ENCODE measurements at places on chromosomes 6 and 20. TPM values are rescaled to one million over a fixed set of nuclear protein-coding genes. Genes with fewer than 3 reads are reported as not detected.
A peak's percentile ranks its signal among the peaks of the same experiment; 100 is the strongest.

SNAP91 gene
- not detected for total RNA-seq

DNA sequence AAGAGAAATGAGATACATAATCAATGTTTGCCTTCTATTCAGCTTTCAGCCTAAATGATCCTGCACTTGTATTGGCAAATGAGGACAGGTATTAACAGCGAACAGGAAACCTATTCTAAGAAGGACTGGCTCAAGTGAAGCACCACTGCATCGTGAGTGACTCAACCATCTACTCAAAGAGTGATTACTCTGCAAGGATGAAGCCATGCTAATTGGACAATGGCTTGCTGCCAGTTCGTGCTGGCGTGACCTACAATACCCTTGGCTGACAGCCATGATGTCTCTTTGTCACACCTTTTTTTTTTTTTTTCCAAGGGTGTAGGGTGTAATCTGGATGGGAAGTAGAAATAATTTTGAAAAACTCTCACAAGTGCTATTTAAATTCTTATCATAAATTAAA is 104.9 kb downstream of the GJA10 start:
- H3K4me1 ChIP-seq = no peaks in the 10 kb centered on the region
- H3K27ac ChIP-seq = peak overlapping the region; percentile 4
- H3K4me3 ChIP-seq = no peak overlapping the region
- no peaks in the 10 kb centered on the region for H3K36me3 ChIP-seq

DNA sequence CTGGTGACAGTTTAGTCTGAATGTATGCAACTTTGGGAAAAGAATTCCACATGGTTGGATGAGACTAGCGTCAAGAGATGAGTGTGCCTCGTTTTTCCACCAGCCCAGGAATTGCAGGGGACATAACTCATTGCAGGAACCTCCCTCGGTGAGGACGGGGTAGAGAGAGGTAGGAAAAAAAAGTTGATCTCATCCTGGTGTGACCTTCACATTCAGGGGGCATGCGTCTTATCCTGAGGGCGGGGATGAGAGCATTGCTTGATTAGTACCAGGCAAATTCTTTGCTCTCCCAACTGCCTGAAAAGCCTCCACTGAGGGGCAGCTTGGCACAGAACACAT is 11.8 kb downstream of the TLDC2 start:
- peaks cover 4% of the 10 kb centered on the region for H3K4me1 ChIP-seq
- H3K27ac ChIP-seq = no peak overlapping the region
- DNase-seq = no peak
- no peak overlapping the region for H3K4me3 ChIP-seq
- H3K27me3 ChIP-seq = no peaks in the 10 kb centered on the region

GRCh38 chr6:162217811-162218493 is 509.6 kb downstream of the PRKN start:
- H3K4me3 ChIP-seq = no peak overlapping the region
- H3K4me1 ChIP-seq = no peaks in the 10 kb centered on the region
- no peak overlapping the region for H3K27ac ChIP-seq

- no peaks in the 10 kb centered on the region for H3K4me1 ChIP-seq
- no peaks in the 10 kb centered on the region for H3K36me3 ChIP-seq
- H3K4me3 ChIP-seq = no peak overlapping the region
- no peak for DNase-seq
Measured at GRCh38 chr6:132087391-132087790, 136.2 kb upstream of the CCN2 start.

DNA sequence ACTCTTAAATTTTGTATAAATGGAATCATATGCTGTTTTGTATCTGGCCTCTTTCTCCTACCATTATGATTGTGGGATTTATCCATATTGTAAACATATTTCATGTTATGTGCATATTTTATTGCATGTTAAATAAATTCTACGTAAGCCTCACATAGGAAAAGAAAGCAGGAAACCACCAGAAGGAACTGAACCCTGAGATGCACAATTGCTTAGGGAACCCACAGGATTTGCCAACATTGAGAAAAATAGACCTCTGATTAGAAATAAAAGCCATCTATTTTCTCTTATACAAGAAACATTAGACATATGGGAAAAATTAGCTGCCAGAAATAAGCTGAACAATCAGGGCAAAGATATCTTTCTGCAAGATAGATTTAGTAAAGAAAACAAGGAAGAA is 111.2 kb upstream of the CARMIL1 start:
- H3K27ac ChIP-seq = no peak overlapping the region
- no peak for DNase-seq
- no peaks in the 10 kb centered on the region for H3K4me1 ChIP-seq
- H3K36me3 ChIP-seq = no peaks in the 10 kb centered on the region
- H3K27me3 ChIP-seq = no peaks in the 10 kb centered on the region

WDR46 gene
- 77.2 TPM for total RNA-seq

LINC00237 gene
- not detected for total RNA-seq

DNA sequence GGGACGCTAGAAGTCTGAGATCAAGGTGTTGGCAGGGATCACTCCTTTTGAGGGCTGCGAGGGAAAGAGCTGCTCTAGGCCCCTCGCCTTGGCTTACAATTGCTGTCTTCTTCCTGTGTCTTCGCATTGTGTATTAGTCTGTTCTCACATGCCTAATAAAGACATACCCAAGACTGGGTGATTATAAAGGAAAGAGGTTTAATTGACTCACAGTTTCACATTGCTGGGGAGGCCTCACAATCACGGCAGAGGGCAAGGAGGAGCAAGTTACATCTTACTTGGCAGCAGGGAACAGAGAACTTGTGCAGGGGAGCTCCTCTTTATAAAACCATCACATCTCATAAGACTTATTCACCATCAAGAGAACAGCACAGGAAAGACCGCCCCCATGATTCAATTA is 102.5 kb upstream of the ASF1A start:
- no peak for DNase-seq
- H3K4me3 ChIP-seq = no peak overlapping the region
- no peaks in the 10 kb centered on the region for H3K27me3 ChIP-seq
- no peaks in the 10 kb centered on the region for H3K36me3 ChIP-seq
- H3K4me1 ChIP-seq = peaks cover 7% of the 10 kb centered on the region

GRCh38 chr6:159590835-159591234 is 102.2 kb downstream of the SOD2 start:
- H3K27ac ChIP-seq = no peak overlapping the region
- H3K4me1 ChIP-seq = no peaks in the 10 kb centered on the region
- H3K4me3 ChIP-seq = no peak overlapping the region
- DNase-seq = no peak
- H3K36me3 ChIP-seq = no peaks in the 10 kb centered on the region
- no peaks in the 10 kb centered on the region for H3K27me3 ChIP-seq

SLC17A9 gene
- 44.6 TPM for total RNA-seq

SLCO4A1 gene
- total RNA-seq = 79.2 TPM

SLC17A3 gene
- not detected for total RNA-seq

DNA sequence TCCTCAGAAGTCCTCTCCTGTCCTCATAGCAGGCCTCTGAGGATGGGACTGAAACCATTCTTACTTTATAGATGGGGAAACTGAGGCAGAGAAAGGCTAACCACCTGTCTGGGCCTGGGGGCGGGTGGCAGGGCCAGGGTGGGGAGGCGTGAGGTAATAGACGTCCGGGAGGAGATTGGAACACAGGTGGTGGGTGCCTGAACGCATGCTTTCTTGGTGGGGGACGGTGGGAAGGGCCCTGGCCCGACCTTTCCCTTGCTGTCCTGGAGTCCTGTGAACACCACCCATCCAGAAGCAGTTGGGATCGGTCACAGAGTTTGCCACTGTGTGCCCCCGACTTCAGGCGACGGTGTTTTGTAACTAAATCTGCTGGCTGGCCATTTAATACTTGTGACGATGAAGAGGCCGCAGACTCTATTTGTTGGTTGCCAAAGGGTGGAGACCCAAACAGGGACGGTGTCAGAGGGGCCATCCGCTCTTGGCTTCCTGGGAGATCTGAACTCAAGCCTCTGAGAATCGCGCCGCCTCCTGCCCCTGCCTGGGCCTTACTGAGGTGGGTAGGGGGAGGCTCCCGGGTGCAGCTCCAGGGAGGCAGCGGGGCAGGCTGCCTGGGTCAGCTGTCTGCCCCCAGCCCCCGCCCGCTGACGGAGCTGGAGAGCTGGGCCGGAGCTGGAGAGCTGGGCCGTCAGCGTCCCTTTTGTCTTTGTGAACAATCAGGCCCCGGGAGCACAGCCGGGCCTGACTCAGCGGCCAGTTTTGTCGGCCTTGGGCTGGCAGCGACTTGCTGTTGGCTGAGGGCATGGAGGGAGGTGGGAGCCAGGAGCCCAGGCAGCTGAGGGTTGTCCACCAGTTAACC is 4.1 kb downstream of the RBM38 start:
- peaks cover 77% of the 10 kb centered on the region for H3K4me1 ChIP-seq
- no peak overlapping the region for H3K4me3 ChIP-seq
- peak overlapping the region; percentile 97 for H3K27ac ChIP-seq
- peaks cover 6% of the 10 kb centered on the region for H3K36me3 ChIP-seq
- DNase-seq = no peak
- H3K27me3 ChIP-seq = no peaks in the 10 kb centered on the region

RSPH9 gene
- 0.15 TPM for total RNA-seq

PNPLA1 gene
- 0.32 TPM for total RNA-seq

OLIG3 gene
- not detected for total RNA-seq

OPRL1 gene
- total RNA-seq = 7.3 TPM

- no peak overlapping the region for H3K4me3 ChIP-seq
- no peak for DNase-seq
- no peaks in the 10 kb centered on the region for H3K27me3 ChIP-seq
- H3K27ac ChIP-seq = no peak overlapping the region
- H3K4me1 ChIP-seq = no peaks in the 10 kb centered on the region
Measured at GRCh38 chr6:44898296-44898930, 429.7 kb upstream of the RUNX2 start.

GRCh38 chr6:162639951-162640350 is 87.6 kb downstream of the PRKN start:
- no peak overlapping the region for H3K27ac ChIP-seq
- no peaks in the 10 kb centered on the region for H3K4me1 ChIP-seq
- no peak overlapping the region for H3K4me3 ChIP-seq
- H3K27me3 ChIP-seq = no peaks in the 10 kb centered on the region

DNA sequence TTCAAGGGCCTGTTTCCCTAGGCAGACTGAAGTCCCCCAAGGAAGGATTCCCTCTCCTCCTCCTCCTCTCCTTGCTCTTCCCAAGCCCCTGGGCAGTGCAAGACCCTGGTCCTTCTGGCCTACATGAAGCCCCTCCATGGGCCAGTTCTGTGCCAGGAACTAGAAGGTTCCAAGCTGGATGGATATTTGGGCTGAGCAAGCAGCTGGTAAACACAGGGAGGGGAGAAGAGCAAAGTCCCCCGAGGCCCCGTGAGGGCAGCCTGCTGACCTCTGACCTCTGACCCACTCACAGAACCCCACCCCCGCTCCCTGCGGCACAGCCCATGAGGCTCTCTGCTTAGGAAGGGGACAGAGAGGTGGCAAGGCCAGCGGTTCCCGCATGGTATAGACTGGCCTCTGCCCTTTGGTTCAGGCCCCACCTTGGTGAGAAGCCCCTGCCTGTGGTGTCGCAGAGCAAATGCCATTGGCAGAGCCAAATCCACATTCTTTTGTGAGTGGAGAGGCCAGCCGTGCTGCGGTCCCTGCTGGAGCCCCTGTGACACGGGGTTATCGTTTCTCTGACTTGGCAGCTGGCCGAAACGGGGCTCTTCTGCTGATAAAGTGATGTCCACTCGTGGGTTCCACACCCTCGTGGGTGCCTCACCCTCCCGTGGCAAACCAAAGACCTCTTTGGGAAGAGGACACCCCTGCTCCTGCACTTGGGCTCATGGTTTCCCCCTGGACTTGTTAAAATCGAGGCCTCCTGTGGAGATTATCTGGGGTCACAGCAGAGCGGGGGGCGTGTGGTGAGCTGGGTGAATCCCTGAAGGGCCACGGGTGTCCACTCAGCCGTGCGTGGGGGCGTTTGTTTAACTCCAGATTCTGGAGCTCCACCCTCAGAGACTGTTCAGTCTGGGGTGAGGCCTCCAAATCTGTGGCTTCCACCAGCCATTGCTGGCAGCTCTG is 2.1 kb upstream of the CHRNA4 start:
- H3K27me3 ChIP-seq = peaks cover 46% of the 10 kb centered on the region
- H3K36me3 ChIP-seq = no peaks in the 10 kb centered on the region
- no peaks in the 10 kb centered on the region for H3K4me1 ChIP-seq
- DNase-seq = no peak
- H3K4me3 ChIP-seq = no peak overlapping the region

SAPCD1 gene
- 11.1 TPM for total RNA-seq

SRSF12 gene
- not detected for total RNA-seq

DNA sequence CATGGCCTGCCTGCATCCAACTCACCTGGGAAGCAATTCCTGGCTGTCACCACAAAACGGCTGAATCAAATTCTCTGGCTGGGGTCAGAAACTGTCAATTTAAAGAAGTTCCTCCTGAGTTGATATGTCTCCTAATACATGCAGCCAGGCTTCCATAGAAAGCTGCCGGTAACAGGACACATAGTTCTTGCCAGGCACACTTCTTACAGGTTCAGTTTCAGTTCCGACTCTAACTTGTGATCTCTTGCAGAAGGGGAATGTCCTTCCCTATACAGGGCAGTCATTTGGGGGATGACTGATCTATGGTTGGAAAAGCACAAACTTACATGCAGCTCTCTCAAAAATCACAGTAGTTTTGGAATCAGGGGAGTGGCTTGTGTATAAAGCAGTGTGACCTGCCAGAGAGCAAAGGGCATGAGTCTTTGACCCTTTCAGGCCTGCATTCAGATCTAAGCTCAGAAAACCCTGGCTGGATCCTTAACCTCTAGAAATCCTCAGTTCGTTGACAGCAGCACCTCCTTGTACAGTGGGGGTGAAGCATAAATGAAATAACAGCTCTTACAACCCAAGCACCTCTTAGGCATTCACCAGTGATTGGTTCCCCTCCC is 195.6 kb downstream of the SCP2D1 start:
- no peak overlapping the region for H3K4me3 ChIP-seq
- H3K27ac ChIP-seq = no peak overlapping the region
- no peaks in the 10 kb centered on the region for H3K36me3 ChIP-seq
- no peaks in the 10 kb centered on the region for H3K4me1 ChIP-seq
- no peak for DNase-seq

VSTM2L gene
- total RNA-seq = not detected

DNA sequence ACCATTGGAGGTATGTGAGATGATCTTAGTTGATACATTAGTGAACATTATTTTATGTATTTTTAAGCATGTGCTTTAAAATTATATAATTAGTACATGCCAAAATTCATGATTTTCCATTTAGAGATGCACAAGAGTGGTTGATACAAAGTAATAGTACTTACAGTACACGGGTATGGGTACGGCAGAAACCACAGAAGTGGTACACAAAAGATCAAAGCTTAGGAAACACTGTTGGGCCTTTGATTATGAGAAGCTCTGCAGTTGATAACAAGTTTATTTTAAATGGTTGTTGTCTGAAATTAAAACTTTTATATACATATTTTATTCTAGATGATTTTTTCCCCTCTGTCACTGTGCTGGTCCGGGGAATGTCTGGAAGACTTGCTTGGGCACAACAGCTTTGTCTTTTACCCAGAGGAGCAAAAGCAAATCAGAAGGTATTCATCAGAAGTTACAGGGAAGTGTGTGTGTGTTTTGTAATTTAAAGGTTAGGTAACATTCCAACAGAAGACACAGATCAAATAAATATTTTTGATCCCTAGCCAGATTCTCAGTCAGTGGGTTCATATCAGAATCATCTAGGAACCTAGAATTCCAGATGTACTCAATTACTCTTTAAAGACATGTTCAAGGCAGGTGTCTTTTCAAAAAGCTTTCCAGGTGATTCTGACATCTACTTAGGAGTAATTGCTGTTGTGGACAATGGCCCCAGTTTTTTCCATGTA is 32.5 kb upstream of the ADIG start:
- H3K27ac ChIP-seq = no peak overlapping the region
- H3K27me3 ChIP-seq = no peaks in the 10 kb centered on the region
- peaks cover 64% of the 10 kb centered on the region for H3K36me3 ChIP-seq
- no peaks in the 10 kb centered on the region for H3K4me1 ChIP-seq

GRCh38 chr20:25178563-25179438 is 16.7 kb upstream of the ENTPD6 start:
- peak; percentile 35 for DNase-seq
- H3K4me3 ChIP-seq = no peak overlapping the region
- no peak overlapping the region for H3K27ac ChIP-seq
- no peaks in the 10 kb centered on the region for H3K4me1 ChIP-seq
- no peaks in the 10 kb centered on the region for H3K36me3 ChIP-seq

WFDC6 gene
- not detected for total RNA-seq
